NCI-H1417 treated with DMSO at 0.1 percent for 48 hours (cell line): ENCODE measurements at places on chromosomes 7 and 10.

DNA sequence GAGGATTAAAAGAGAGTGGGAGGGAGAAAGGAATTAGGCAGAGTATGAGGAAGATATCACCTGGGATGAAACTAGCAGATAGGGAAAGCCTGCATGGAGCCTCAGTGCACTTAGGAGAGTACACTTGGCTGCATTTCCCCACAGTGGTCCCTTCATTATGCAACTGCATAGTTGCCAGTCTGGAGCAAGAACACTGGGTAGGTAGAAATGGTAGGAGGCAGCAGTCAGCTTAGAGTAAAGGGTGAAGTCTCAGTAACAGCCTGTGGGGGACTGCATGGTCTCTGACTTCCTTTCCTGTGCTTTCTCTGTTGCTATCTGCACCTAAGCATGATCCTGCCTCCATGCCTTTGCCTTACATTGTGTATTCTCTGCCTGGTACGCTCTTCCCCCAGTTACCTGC, 14.0 kb upstream of the PCGF5 start:
- DNase-seq = no peak

DNA sequence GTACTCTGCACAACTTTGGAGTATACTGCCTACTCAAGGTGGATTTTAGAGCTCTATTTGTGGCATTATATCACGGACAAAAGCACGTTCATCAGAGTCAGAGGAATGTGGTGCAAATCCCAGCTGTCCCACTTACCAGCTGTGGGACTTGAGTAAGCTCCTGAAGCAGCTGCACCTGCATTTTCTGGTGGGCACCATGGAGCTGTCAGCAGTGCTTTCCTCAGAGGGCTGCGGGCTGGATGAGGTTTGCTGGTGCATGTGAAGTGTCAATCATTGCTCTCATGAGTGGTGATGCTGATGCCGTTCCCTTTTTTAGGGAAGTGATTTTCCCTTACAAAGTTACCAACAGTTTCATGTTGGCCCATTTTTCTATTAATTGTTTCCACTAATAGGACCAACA, 53.4 kb downstream of the EGFR start:
- DNase-seq = no peak

- no peak for DNase-seq
Observed at GRCh38 chr7:45053401-45053800, 35.4 kb downstream of the NACAD start.

- DNase-seq = no peak
Observed at GRCh38 chr10:71575934-71576801, 143.4 kb downstream of the C10orf105 start.

DNA sequence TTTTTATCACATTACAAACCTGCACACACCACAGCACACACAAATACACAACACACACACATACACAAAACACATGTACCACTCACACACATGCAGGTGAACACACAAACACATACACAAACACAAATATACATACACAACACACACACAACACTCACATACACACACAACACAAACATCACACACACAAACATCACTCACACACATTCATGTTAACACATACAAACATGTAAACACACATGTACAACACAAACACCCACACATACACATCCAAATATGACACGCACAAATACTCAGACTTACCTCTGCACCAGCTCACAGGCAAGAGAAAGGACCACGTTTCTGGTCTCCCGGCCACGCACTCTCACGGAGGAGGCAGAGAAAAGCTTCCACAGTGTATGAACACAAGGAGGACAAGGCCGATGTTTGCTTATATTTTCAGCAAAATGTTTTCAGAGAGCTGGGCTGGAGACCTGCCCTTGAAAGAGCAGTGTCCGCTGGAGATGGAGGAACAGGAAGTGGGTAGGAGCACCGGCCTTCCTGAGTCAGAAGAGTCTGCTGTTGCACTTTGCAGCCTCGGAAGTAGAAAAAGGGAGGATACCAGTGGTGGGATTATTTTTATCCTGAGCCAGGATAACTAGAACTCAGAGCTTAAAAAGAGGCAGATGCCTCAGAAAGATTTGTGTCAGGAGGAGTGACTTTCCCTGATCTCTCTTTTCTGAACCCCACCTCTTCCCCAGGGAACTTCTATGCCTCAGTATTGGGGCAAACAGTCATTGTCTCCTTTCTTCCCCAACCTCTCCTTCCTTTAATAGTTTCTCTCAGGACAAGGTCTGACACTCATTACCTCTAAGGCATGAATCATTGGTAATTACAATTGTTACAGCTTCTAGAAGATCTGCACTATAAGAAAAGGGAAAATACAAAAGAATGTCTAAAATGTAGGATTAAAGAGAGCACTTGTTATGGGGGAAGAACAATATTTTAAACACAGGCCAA, at the start of gene GIMAP6:
TSS of gene GIMAP6 (minus strand) at position 520 of the 999 bp plus-strand sequence. CDS start 2,243 bp downstream, outside the sequence.
- no peak for DNase-seq

DNA sequence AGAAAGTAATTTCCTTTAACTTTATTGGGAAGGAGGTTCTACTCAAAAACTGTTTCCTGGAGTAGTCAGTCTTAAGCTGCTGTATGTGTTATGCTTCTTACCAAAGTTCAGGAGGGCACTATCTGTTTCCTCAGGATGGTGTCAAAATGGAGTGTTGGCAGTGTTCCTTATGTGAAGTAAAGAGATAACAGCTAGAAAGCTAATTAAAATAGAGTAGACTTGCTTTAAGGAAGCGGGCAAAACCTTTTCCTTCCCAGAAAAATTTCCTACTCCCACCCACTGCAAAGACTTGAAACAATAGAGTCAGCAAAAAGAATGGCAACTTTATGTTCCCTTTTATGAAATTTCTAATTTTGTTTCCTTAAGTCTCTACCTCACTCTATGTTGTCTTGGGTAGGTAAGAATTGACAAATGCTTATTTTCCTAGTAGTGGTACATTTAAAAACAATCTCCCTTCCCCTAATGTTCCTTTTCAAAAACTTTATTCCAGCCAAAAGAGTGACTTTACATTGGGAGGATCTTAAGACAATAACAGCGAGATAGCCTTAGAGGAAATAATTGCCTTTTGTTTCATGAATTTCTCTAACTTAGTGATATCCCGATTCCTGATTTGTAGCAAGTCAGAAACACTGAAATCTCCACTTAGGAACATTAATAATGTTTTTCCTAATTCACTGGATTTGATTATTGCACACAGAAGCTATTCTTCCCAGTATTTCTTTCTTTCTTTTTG, 26.5 kb upstream of the ENTPD1 start:
- DNase-seq = no peak

- DNase-seq = no peak
Observed at GRCh38 chr7:28165961-28166955, 14.3 kb downstream of the JAZF1 start.

DNA sequence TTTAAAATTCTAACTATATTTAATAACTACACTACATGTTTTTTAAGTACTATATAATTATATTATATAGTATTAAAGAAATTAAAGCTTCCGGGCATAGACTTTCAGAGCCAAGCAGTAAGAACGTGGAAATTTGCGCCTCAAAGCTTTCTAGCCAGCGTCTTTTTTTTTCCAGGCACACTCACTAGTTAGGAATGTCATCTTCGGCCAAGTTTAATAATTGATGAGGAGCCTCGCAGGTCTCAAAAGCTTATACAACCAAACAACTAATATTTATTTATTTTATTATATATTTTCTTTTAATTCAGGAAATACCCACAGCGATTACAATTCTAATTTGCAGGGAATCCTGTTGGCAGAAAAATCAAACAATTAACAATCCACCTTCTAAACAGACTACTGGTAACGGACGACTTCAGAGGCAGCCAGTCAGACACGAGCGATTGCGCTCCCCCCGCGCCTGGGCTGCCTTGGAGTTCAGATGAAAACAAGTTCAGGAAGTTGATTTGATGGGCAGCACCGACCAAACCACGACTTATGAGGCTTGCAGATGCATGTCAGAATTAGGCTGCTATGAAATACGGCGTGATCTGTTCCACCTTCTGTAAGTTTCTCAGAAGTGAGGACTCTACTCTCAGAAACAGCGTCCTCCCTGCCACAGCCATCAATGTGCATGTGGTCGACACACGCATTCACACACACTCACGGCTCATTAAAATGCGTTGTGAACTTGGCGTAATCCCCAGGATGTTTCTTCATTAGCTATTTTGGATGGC, 431.8 kb upstream of the MGMT start:
- no peak for DNase-seq

- DNase-seq = no peak
Observed at GRCh38 chr10:81215498-81215897, 659.5 kb upstream of the NRG3 start.

- DNase-seq = no peak
Observed at GRCh38 chr7:6161463-6162330, 110.7 kb downstream of the CYTH3 start.

DNA sequence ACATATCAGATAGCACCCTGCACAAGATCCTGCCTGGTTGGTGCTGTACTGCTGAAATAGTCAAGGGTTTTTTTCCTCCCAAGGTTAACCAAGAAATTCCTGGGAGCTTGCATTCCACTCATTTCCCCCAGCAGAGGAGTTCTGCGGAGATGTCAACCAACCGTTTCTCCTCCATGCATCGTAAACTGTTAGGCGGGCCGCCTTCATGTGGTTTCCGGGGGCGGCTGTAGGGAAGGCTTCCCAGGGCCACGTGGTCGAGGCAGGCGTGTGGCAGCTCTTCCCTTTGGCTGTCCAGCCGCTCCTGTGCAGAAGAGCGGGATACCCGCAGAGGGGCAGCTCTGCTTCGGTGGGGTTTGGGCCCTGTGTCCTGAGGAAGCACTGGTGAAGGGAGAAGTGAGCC, 113.7 kb downstream of the RGS10 start:
- no peak for DNase-seq

GRCh38 chr7:15757041-15758000, 70.8 kb upstream of the MEOX2 start:
- DNase-seq = no peak

GRCh38 chr10:122311716-122312115, 40.6 kb downstream of the BTBD16 start:
- no peak for DNase-seq

GRCh38 chr10:34102893-34103506, 712.1 kb downstream of the PARD3 start:
- no peak for DNase-seq

- no peak for DNase-seq
Observed at GRCh38 chr7:44257618-44258422, 57.0 kb downstream of the YKT6 start.

GRCh38 chr7:87999261-87999660, 65.2 kb downstream of the ADAM22 start:
- DNase-seq = no peak

- DNase-seq = no peak
Observed at GRCh38 chr10:62748386-62748785, 56.1 kb upstream of the ADO start.

GRCh38 chr7:157412021-157412443, 75.2 kb downstream of the DNAJB6 start:
- no peak for DNase-seq

DNA sequence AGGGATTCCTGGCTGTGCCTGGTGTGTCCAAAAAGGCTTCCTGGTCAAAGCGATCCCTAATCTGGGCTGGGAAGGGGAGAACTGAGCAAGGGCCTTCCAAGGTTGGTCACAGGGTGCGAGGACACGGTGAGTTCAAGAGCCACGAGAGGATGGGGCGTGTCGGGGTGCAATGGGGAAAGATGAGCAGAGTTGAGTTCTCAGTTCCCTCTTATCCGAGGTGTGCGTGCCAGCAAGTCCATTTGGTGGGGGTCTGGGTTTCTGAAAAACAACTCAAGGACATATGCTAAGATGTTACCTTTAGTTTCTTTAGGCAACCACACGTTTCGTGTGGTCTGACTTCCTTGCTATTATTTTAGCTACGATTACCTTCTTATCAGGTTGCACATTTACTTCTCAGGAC, 1.3 kb downstream of the ZNF775 start:
- DNase-seq = no peak

GRCh38 chr10:101817337-101818118, 716 bp downstream of the OGA start:
- no peak for DNase-seq

DNA sequence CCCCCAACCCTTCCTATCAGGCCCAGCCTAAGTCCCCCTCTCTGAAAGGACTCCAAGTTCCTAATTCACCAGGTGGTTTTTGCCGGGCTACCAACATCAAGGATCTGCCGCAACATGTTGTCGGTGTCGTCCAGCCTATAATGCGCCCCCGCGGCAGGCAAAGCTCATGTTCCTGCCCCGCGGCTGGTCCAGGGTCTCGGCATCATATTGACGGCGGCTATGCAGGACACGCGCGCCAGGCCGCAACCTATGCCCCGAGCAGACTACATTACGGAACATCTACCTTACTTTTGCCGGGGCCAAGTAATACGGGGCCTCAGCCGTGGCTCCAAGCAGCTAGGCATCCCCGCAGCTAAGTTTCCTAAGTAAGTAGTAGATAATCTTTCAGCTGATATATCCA, 24.6 kb upstream of the FAM221A start:
- DNase-seq = no peak

- DNase-seq = peak; percentile 86
Observed at GRCh38 chr7:129824291-129825208, 128.2 kb downstream of the UBE2H start.

GRCh38 chr10:5818894-5819293, 5.7 kb upstream of the GDI2 start:
- no peak for DNase-seq

- no peak for DNase-seq
Observed at GRCh38 chr7:139132887-139133286, 23.4 kb upstream of the ZC3HAV1 start.

GRCh38 chr7:26928703-26929347, 64.4 kb upstream of the SKAP2 start:
- DNase-seq = no peak
